Stimulated activated CD4-positive, alpha-beta T cell treated with anti-CD3 and anti-CD28 coated beads, Interleukin-4, amount 100 ng/mL, for 1 hour (primary cell): ENCODE measurements at places on chromosomes 16 and 17.

GRCh38 chr16:63289834-63290460 is 1253.7 kb upstream of the CDH8 start:
- DNase-seq = no peak

DNA sequence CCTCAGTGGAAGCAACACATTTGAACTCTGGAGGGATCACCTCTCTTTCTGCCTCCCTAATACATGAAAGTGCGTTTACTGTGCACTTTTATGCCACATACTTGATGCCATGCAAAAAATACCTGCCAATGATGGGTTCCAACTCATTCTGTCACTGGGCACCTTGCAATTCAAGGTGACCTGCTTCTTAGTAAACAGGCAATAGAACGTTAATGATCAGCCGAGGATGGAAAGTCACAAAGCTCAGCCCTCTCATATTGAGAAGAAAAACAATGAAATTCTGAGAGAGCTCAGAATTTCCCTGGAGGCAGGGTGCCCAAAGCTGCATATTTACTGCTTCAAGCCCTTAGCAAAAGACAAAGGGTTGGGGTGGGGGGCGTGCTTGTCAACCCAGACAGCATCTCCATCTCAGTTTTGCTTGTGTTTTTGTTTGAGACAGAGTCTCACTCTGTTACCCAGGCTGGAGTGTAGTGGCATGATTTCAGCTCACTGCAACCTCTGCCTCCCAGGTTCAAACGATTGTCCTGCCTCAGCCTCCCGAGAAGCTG is 23.2 kb downstream of the LITAF start:
- DNase-seq = no peak

GRCh38 chr17:65901394-65901793 is 290.5 kb downstream of the CEP112 start:
- DNase-seq = no peak

GRCh38 chr17:38777641-38778250 is 21.6 kb downstream of the PIP4K2B start:
- no peak for DNase-seq

DNA sequence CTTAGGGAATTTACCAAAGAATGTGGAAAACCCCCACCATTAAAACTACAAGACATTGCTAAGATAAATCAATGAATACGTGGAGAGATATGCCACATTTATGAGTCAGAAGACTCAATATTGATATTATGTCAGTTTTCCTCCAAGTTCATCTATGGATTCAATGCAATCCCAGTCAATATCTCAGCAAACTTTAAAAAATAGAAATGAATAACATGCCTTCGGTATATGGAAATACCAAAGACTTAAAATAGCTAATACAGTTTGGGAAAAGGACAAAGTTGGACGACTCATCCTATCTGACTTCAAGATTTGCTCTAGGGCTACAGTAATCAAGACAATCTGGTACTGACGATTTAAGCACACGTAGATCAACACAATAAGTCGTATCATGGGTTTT is 31.2 kb downstream of the PIK3R5 start:
- no peak for DNase-seq

DNA sequence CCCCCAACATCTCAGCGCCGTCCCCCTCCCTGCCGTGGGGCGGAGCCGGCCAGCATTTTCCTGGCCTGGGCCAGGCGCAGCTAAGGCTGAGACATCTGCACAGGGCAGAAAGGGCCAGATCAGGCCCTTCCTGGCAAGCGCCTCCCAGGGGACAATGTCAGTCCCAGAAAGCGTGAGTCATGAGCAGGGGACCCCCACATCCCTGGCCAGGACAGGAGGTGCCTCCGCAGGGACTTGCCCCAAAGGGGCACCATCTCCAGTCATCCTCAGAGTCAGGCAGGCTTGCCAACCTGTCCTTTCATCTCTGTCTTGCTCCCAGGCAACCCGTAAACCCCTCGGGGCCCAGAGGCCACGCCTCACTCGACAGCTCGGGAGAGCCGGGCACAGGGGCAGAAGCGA is 43.2 kb downstream of the SOCS1 start:
- no peak for DNase-seq

GRCh38 chr16:70380248-70380918 is 33.7 kb downstream of the DDX19A start:
- DNase-seq = peak; percentile 79

- no peak for DNase-seq
Observed at GRCh38 chr16:53817812-53818550, 114.0 kb downstream of the FTO start.

DNA sequence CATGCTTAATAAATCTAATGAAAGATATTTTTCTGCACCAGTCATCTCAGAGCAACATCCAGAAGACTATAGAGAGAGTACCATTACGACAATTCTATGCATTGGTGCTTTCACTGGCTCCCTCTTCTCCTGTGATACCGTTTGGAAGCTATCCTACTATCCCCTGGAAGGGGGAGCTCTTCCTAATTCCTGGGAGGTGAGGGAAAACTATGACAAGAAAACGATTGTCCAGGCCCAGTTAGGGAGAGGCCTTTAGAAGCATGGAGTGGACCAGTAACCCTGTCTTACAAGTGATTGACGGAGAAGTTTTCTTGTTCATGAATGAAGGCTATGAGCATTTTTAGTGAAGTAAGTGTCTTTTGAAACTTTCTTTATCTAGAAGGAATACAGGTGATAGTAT is 150.2 kb downstream of the TANC2 start:
- DNase-seq = no peak
